ENCODE measurements at places on chromosomes 1 and 21. TPM values are rescaled to one million over a fixed set of nuclear protein-coding genes. Genes with fewer than 3 reads are reported as not detected.
A peak's percentile ranks its signal among the peaks of the same experiment; 100 is the strongest.

DNA sequence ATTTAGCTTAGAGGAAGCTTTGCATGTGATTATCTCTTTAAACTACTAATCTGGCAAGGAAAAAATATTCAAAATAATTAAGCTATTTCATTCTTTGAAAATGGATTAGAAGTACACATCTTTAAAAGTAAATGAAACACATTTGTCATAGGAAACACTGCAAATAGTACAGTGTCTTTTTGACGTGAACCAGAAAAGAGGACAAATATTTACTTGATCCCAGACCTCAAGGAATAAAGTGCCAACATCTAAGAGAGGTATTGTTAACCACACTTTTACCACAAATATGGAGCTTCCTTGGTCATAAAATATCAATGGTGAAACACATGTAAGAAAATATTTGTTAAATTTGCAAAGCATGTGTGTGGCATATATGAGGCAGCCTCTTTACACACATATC lies 159.9 kb downstream of the SNX7 start:
- no peak overlapping the region for H3K4me3 ChIP-seq
- H3K27ac ChIP-seq: no peak overlapping the region
- no peaks in the 10 kb centered on the region for H3K36me3 ChIP-seq
- DNase-seq: no peak

DNA sequence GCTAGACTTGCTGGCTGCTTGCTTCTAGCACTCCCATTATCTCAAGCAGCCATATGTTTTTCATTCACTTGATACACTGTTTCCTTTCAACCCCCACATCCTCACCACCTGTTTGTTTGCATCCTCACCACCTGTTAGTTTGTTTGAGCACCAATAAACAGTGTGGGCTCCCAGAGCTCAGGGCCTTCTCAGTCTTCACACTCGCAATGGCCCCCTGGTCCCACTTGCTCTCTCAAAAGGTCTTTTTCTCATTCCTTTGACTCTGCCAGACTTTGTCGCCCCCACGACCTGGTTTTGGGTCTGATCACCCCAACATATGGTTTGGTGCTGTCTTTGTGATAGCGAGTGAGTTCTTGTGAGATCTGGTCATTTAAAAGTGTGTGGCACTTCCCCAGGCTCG lies 6.2 kb upstream of the PADI4 start:
- DNase-seq: no peak
- no peaks in the 10 kb centered on the region for H3K36me3 ChIP-seq
- no peak overlapping the region for H3K4me3 ChIP-seq
- no peak overlapping the region for H3K27ac ChIP-seq
- H3K4me1 ChIP-seq: no peaks in the 10 kb centered on the region
- no peaks in the 10 kb centered on the region for H3K27me3 ChIP-seq

The HRNR gene
- under 0.01 TPM for polyA plus RNA-seq

DNA sequence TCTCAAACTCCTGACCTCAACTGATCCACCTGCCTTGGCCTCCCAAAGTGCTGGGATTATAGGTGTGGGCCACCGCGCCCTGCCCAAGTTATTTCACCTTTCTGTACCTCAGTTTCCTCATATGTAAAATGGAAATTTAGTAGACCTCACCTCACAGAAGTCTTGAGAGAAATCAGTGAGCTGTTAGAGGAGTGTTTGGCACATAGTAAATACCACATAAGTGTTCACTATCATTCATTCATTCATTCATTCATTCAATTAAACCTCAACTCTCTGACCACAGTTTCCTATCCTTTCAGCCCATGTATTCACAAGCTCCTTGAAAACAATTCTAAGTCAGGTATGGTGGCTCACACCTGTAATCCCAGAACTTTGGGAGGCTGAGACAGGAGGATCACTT lies 3.8 kb upstream of the FGR start:
- peaks cover 10% of the 10 kb centered on the region for H3K27me3 ChIP-seq
- H3K4me1 ChIP-seq: peaks cover 7% of the 10 kb centered on the region
- H3K36me3 ChIP-seq: no peaks in the 10 kb centered on the region
- no peak for DNase-seq

- no peaks in the 10 kb centered on the region for H3K27me3 ChIP-seq
- no peaks in the 10 kb centered on the region for H3K36me3 ChIP-seq
- no peak overlapping the region for H3K4me3 ChIP-seq
- H3K27ac ChIP-seq: no peak overlapping the region
- DNase-seq: no peak
- no peaks in the 10 kb centered on the region for H3K4me1 ChIP-seq
Measured at GRCh38 chr21:31629972-31630711, 29.4 kb upstream of the SOD1 start.

GRCh38 chr1:203860396-203861025 lies 888 bp upstream of the SNRPE start:
- peak overlapping the region; percentile 69 for H3K4me3 ChIP-seq
- H3K27me3 ChIP-seq: no peaks in the 10 kb centered on the region
- no peak for DNase-seq
- H3K27ac ChIP-seq: peak overlapping the region; percentile 70
- H3K36me3 ChIP-seq: peaks cover 34% of the 10 kb centered on the region

The OR14K1 gene
- not detected for polyA plus RNA-seq

- H3K36me3 ChIP-seq: no peaks in the 10 kb centered on the region
- peak overlapping the region; percentile 63 for H3K27ac ChIP-seq
- H3K4me3 ChIP-seq: peak overlapping the region; percentile 35
- peaks cover 16% of the 10 kb centered on the region for H3K4me1 ChIP-seq
- H3K27me3 ChIP-seq: no peaks in the 10 kb centered on the region
Measured at GRCh38 chr1:59020151-59020997, 236.5 kb upstream of the JUN start.

- no peaks in the 10 kb centered on the region for H3K36me3 ChIP-seq
- H3K27ac ChIP-seq: no peak overlapping the region
- peak overlapping the region; percentile 34 for H3K4me3 ChIP-seq
- no peaks in the 10 kb centered on the region for H3K4me1 ChIP-seq
Measured at GRCh38 chr1:40817791-40818263, 34.2 kb downstream of the KCNQ4 start.

DNA sequence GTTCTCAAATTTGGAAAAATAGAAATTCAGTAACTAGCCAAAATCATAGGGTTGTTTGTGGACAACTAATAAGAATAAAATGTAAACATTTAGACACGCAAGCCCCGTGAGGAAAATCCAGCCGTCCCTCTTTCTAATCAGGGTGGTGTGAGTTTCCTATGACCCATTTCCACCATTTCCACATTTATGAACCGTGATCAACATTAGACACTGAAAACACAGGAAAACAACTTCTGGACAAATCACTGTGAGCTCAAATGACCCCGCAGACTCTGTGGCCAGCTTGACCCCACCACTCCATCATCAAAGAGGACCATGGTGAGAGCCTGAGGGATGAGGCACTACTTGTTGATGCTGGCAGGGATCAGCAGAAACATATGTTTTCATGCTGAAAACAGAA lies 101.0 kb downstream of the SIM2 start:
- no peaks in the 10 kb centered on the region for H3K4me1 ChIP-seq
- H3K4me3 ChIP-seq: no peak overlapping the region
- H3K27me3 ChIP-seq: no peaks in the 10 kb centered on the region
- no peak overlapping the region for H3K27ac ChIP-seq
- DNase-seq: no peak
- H3K36me3 ChIP-seq: no peaks in the 10 kb centered on the region

The GPR137B gene
- polyA plus RNA-seq: 10.8 TPM

- no peaks in the 10 kb centered on the region for H3K36me3 ChIP-seq
- no peak overlapping the region for H3K4me3 ChIP-seq
- no peak overlapping the region for H3K27ac ChIP-seq
- H3K27me3 ChIP-seq: no peaks in the 10 kb centered on the region
- no peak for DNase-seq
Measured at GRCh38 chr1:88742531-88742930, 58.5 kb downstream of the PKN2 start.

DNA sequence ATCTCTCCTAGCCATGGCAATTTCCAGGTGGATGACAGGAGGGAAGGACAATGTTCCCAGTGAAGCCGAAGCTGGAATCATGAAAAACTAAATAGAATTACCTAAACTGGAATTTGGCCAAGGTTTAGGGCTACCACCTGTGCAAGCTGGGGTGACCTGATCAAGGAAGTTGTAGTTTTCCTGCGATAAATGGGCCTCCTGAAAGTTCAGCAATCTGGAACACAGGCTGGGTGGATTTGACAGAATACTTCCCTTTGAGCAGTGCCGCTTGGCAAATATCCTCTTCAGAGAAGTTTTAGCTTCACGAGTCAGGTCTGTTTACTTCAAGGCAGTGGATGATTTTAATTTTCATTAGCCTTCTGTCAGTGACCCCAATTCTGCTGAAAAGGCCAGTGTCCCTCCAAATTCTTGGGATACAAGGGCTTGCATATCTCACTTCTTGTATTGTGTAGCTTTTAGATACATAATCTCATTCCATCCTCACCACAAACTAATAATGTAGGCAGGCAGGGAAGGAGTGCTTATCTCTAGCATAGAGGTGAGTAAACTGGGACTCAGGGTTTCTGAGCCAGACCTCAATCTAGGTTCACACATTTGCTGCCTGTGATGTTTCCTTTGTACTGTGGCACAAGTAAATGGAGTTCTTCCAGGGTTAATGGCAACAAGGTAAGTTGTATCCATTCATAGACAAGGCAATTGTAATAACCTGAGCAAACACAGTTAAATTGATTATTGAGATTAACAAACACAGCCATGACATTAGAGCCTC lies 349.4 kb downstream of the NUF2 start:
- no peaks in the 10 kb centered on the region for H3K27me3 ChIP-seq
- H3K4me3 ChIP-seq: no peak overlapping the region
- peaks cover 12% of the 10 kb centered on the region for H3K4me1 ChIP-seq
- no peak for DNase-seq
- no peaks in the 10 kb centered on the region for H3K36me3 ChIP-seq
- H3K27ac ChIP-seq: no peak overlapping the region

The SPTA1 gene
- polyA plus RNA-seq: not detected

The CFAP107 gene
- under 0.01 TPM for polyA plus RNA-seq

GRCh38 chr1:154768456-154769125 lies 101.5 kb downstream of the KCNN3 start:
- H3K4me1 ChIP-seq: no peaks in the 10 kb centered on the region
- H3K27ac ChIP-seq: peak overlapping the region; percentile 62
- DNase-seq: peak; percentile 58
- H3K4me3 ChIP-seq: no peak overlapping the region

- no peaks in the 10 kb centered on the region for H3K36me3 ChIP-seq
- H3K4me3 ChIP-seq: no peak overlapping the region
- H3K27me3 ChIP-seq: no peaks in the 10 kb centered on the region
- H3K27ac ChIP-seq: no peak overlapping the region
- no peaks in the 10 kb centered on the region for H3K4me1 ChIP-seq
Measured at GRCh38 chr21:25350056-25350455, 257.2 kb downstream of the MRPL39 start.

GRCh38 chr21:14913638-14914037 lies 151.2 kb downstream of the NRIP1 start:
- H3K27ac ChIP-seq: no peak overlapping the region
- no peaks in the 10 kb centered on the region for H3K27me3 ChIP-seq
- peaks cover 6% of the 10 kb centered on the region for H3K4me1 ChIP-seq
- H3K36me3 ChIP-seq: no peaks in the 10 kb centered on the region
- DNase-seq: no peak

DNA sequence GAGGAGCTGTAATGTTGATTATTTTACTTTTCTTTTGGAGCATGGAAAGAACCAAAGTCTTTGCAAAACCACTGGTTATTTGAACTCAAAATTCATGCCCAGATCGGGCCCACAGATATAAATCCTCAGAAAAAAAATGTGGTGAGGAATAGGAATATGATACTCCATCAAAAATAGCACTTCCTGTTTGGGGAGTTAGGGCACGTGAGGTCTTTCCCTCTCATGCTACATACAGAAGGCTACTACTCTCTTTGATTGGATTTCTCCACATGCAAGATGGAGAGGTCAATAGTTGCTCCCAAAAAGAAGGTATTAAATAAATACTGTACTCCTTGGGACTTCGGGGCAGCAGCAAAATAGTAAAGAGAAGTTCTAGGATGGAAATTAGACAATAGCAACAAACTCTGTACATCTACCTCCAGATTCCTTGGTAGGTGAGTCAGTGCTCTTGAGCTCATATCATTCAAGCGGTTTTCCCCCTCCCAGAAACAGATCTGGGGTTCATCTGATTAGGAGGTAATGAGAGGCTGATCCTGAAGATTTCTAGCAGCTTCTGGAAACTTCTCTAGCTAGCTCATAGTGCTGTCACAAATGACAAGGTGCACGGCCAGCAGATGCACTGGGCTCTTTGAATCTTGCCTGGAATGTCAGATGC lies 47.1 kb downstream of the SLC9C2 start:
- no peak for DNase-seq
- no peaks in the 10 kb centered on the region for H3K36me3 ChIP-seq
- H3K4me3 ChIP-seq: no peak overlapping the region

The KIFAP3 gene
- polyA plus RNA-seq: 17.2 TPM

The ARHGAP30 gene
- polyA plus RNA-seq: 37.8 TPM

GRCh38 chr1:226209307-226210059 lies 14.0 kb upstream of the MIXL1 start:
- no peak for DNase-seq
- H3K36me3 ChIP-seq: no peaks in the 10 kb centered on the region
- H3K27ac ChIP-seq: no peak overlapping the region
- no peaks in the 10 kb centered on the region for H3K4me1 ChIP-seq
- no peak overlapping the region for H3K4me3 ChIP-seq
- H3K27me3 ChIP-seq: no peaks in the 10 kb centered on the region

DNA sequence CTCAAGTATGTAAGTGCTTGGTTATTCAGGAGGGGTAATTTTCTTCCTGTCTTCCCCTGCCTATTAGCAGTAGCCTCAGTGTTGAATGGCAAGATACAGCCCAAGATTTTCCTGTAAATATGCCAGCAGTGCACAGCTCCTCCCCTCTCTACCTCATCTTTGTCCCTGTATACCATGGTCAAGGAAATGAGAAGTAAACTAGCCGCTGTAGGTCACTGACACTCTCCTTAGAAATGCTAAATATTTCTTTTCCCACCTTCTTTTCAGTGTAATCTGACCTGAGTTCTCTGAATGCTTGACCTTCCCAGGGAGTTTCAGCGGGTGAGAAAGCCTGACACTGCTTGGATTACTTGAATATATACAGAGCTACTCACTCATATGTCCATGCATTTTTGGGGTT lies 84.1 kb upstream of the ZNF326 start:
- no peaks in the 10 kb centered on the region for H3K36me3 ChIP-seq
- no peak overlapping the region for H3K4me3 ChIP-seq
- H3K4me1 ChIP-seq: no peaks in the 10 kb centered on the region
- no peak for DNase-seq
- no peak overlapping the region for H3K27ac ChIP-seq

DNA sequence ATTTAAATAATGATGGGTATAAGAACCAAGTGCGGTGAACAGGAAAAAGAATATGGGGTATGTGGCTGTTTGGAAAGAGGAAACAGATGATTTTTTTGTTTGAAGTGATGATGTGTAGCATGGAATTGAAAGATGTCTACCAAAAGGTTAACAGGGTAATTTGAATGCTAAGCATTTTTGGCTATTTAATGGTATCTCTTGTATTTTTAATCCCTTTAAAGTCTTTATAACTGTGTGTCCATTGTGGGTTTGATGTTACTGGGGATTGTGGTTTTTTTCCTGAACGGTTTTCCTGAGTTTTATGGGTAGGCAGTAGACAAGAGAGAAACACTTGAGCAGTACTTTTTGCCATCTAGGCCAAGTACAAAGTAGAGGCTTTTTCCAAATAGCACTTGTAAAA lies 63.2 kb downstream of the PRDM2 start:
- no peak for DNase-seq
- H3K4me3 ChIP-seq: no peak overlapping the region
- no peaks in the 10 kb centered on the region for H3K36me3 ChIP-seq
- H3K27ac ChIP-seq: no peak overlapping the region
- peaks cover 64% of the 10 kb centered on the region for H3K4me1 ChIP-seq

All from sigmoid colon (tissue), 7 donors.